Transverse colon (tissue), 4 donors: ENCODE measurements at places on chromosomes 7 and 10. TPM values are rescaled to one million over a fixed set of nuclear protein-coding genes. Genes with fewer than 3 reads are reported as not detected.

Gene KLF14
- not detected for total RNA-seq

GRCh38 chr10:71636588-71636987 is 83.0 kb downstream of the C10orf105 start:
- no peak for DNase-seq
- no peaks in the 10 kb centered on the region for H3K27me3 ChIP-seq

DNA sequence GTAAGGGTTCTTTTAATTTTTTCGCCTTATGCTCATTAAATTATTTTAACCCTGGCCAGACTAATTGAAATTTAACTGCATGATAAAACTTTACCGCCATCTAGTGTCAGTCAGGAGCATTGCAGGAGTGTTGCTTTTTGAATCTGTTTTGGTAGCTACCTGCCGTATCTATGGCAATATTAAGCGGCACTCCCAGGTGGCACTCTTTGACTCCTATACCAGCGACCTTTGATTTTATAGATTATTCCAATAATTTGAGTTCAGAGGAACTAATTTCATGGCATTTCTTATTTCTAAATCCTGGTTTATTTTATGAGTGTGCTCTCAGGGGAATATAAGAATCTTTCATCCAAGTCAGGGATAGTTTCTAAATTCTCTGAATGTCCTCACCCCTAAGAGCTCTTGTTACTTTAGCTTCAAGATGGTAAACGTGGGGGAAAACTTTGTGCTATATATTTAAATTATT is 198.9 kb downstream of the REEP3 start:
- H3K4me1 ChIP-seq: peaks cover 27% of the 10 kb centered on the region
- H3K27ac ChIP-seq: no peak overlapping the region
- H3K36me3 ChIP-seq: no peaks in the 10 kb centered on the region
- H3K4me3 ChIP-seq: no peak overlapping the region

Gene VSTM2A
- not detected for total RNA-seq

DNA sequence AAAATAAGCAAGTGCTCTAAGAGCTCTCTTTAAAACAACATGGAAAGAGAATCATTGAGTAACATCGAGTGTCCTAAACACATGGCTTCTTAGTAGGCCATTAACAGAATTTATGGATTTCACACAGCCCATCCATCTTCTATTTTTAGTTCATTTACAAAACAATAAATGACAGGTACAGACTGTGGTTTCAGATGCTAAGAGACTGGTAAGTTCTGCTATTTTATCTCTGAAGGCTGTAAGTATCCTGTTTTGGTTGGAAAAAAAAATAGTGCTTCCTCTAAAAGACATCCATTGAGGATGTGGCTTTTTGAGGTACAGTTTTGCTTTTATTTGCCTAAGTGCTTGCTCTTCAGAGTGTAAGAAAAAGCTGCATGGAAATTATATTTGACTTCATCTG is 27.4 kb upstream of the GNAI1 start:
- H3K36me3 ChIP-seq: no peaks in the 10 kb centered on the region
- H3K27me3 ChIP-seq: no peaks in the 10 kb centered on the region
- DNase-seq: no peak
- no peak overlapping the region for H3K4me3 ChIP-seq
- H3K4me1 ChIP-seq: peaks cover 28% of the 10 kb centered on the region

- H3K27me3 ChIP-seq: no peaks in the 10 kb centered on the region
- H3K27ac ChIP-seq: peak overlapping the region; percentile 83
- DNase-seq: peak; percentile 35
- H3K4me3 ChIP-seq: no peak overlapping the region
- H3K36me3 ChIP-seq: no peaks in the 10 kb centered on the region
Observed at GRCh38 chr7:50653126-50653864, 88.1 kb upstream of the DDC start.

DNA sequence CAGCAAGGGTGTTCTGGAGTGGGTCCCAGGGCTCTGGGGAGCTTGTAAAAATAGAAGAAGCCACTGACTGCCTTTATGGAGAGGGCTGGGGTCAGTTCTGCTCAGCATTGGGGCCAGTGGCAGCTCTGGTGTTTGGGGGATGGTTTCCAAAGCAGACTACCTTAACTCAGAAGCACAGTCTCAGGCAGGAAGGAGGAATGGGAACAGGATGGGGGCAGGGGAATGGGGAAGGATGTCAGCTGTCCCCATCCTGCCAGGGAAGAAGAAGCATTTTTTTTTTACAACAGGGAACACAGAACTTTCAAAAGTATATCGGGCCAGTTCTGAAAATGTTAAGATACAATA is 28.8 kb downstream of the TSPAN15 start:
- no peak for DNase-seq
- H3K27ac ChIP-seq: peak overlapping the region; percentile 86
- H3K36me3 ChIP-seq: no peaks in the 10 kb centered on the region
- no peaks in the 10 kb centered on the region for H3K27me3 ChIP-seq
- peaks cover 50% of the 10 kb centered on the region for H3K4me1 ChIP-seq
